Stimulated activated naive CD4-positive, alpha-beta T cell treated with Interleukin-2 at 50 U/mL for 16 hours (primary cell): ENCODE measurements at places on chromosomes 4 and X.
A peak's percentile ranks its signal among the peaks of the same experiment; 100 is the strongest.

GRCh38 chr4:125482822-125483221 lies 168.1 kb downstream of the FAT4 start:
- no peak for DNase-seq

DNA sequence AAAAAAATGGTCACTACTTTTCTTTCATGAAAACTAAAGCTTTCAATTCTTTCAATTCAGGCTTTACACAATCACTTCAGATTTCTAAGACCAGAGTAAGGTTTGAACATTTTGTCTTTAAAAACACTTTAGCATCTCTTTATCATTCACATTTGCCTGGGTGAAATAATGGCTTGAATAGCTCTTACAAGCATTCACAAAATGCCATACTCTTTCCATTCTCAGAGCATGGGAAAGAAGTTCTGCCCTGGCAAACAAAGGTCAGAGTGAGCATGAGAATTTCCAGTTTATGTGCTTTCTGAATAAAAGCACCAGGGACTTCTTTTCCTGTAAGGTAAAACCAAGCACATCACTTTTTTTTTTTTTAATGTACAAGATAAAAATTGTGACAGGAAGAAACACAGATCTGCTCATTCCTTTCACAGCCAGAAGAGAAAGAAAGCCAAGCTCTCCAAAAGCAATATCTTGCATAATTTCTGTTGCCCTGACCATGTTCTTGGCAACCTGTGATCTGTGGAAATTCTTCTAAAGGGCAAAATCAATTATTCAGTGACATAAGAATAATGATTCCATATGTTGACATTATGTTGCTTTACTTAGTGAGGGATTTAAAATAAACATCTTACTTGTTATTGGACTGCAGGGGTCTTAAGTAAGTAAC lies 64.8 kb downstream of the CD40LG start:
- DNase-seq = no peak

- DNase-seq = no peak
Measured at GRCh38 chr4:117512414-117512813, 427.0 kb upstream of the TRAM1L1 start.

DNA sequence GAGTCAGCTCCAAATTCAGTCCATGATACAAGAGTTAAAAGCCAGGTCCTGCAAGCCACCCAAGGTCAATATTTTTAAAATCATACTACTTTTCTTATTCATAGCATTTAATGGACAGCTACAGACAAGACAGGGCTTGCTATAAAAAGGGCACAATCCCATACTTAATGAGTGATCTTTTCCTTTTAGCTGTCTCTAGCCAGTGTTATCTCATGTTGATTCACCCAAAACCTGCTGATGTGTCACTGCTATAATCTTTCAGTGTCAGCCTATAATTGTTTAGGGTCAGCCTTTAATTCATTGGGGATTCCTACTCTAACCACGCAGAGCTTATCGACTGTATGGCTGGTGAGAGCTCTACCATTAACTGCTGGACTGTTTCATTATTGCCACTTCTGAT lies 51.2 kb upstream of the HCCS start:
- no peak for DNase-seq

DNA sequence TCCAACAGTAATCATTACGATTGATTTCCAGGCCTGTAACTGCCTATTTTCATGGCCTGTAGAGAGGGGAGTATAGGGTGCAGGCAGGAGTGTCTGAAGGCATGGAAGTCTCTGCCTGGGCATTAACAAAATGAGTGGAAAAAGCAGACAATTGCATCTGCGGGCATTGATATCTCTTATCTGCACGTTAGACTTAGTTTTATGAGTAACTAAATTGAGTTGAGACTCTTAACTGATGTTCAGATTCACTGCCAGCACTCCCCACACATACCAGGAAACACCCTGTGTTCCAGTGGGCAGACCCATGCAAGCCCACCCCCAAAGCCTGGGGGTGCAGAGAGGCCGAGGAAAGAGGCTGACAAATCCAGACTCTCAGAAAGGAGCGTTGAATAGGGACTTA lies 33.3 kb downstream of the F11 start:
- no peak for DNase-seq

DNA sequence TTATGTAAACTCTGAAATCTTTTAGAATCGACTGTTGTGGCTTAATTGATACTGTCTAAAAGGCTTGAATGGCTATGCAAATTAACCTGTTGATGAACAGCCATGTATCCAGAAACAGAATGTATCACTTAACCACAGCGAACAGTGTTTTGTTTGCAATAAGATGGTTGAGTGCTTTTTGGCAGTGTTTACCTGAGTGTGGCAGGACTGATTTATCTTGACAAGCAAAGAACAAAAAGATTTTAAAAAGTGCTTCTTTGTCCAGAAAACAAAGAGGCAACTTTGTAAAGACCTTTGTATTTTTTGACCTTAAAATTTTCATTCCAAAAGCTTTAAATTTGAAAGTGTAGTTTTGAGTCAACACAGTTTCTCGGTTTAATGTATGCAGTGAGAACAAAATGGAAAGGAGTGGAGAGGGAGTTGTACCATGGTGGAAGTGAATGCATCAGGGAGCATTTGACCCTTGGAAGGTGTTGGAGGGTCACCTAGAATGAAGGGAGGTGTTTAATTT lies 18.0 kb downstream of the ARHGAP10 start:
- no peak for DNase-seq

DNA sequence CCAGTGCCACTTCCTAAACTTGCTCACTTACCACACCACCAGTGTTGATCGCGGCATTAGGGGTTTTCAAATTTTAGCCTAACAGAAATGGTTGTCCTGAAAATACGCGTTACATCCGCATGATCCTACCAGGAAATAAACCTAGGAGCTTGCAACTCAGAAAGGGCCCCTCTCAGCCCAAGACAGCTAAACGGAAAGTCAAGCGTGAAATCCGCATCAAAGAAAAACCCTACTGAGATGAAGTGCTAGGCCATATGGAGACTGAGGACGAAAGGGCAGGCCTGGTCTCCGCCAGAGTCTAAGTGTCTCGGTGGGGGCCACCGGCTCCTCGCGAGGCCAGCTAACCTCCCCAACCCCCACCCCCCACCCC lies 626 bp downstream of the YTHDC1 start:
- DNase-seq = no peak

GRCh38 chr4:17511509-17511949 lies 361 bp downstream of the QDPR start:
- peak; percentile 65 for DNase-seq

DNA sequence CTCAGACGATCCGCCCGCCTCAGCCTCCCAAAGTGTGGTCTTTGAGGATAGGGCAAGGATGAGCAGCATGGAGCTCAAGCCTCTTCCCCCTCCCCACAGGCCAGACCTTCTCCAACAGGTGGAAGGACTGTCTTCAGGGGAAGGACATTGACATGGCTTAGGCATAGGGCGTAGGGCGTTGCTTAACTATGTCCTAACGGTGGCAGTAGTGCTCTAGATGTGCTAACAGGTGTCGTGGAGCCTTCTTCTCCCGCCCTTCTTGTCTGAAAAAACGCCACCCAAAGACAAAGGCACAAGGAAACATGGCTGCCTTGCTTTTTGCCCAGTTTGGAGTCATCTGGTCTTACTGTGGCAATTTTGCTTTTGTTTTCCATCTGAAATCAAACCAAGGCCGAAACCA lies 219.8 kb downstream of the OR13H1 start:
- no peak for DNase-seq

DNA sequence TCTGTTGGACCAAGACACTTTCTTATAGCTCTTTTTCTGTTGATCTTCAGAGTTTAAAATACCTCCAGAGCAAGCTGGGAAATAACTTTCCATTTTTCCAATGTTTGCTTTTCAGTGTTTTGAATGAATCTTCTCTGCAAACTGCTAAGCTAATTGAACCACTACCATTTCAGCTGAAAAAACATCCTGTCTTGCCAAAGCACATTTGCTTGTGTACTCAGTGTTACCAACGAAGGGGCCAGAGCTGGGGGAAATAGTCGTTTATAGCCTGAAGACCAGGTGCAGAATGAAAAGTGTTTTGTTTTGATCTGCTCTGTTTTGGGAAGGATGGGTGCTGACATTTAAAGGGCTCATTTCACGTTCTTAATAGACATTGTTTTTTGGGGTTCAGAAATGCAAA lies 88.4 kb upstream of the CLNK start:
- no peak for DNase-seq

GRCh38 chr4:42953321-42953720 lies 60.8 kb downstream of the GRXCR1 start:
- DNase-seq = no peak

GRCh38 chr4:14178421-14178820 lies 550.9 kb upstream of the BOD1L1 start:
- no peak for DNase-seq

DNA sequence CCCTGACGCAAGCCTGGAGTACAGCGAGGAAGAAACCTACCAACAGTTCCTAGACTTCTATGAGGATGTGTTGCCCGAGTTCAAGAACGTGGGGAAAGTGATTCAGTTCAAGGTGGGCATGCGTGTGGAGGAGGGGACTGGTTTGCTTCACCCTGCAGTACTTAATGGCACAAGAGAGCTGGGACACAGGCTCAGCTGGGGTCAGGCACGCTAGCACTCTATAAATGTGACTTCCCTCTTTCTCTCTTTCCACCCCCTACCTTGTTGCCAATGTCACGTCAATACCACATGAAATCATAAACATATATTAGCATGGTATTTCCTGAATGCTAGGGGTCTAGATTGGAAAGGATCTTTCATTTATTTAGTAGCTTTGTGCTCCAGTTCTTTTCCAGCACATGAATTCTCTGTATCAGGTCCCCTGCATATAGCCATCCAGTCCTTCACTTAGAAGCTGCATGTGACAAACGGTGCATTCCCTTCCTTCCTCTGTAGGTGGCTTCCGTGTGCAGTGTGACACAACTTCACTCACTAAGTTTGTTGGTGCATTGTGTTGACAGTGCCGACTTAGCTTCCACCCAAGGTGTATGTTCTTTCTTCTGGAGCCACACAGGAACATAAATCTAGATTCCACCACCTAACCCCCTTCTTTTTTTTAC lies 25.6 kb downstream of the ZRSR2 start:
- no peak for DNase-seq
